Activated naive CD4-positive, alpha-beta T cell treated with anti-CD3 and anti-CD28 coated beads for 36 hours (primary cell): ENCODE measurements at places on chromosomes 5 and 9.

DNA sequence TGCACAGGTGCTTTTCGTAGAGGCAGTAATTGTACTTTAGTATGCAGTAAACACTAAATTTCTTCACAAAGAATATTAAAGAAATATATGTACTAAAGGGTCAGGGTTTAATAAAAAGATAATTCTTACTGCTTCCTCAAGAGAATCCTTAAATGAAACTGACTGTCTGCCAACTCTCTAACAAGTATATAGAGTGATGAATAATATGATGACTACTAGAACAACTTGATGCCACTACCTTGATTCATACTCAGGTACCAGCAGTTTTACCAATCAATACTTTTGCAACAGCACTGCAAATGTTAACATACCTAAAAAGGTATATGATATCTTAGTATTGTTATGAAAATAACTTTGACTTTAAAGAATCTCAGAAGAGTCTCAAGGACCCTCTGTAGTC lies 3.8 kb downstream of the YIPF5 start:
- no peak overlapping the region for H3K27ac ChIP-seq
- H3K4me1 ChIP-seq: peaks cover 38% of the 10 kb centered on the region
- H3K27me3 ChIP-seq: no peaks in the 10 kb centered on the region
- DNase-seq: no peak

- no peaks in the 10 kb centered on the region for H3K36me3 ChIP-seq
- no peak for DNase-seq
- no peaks in the 10 kb centered on the region for H3K27me3 ChIP-seq
- no peak overlapping the region for H3K4me3 ChIP-seq
- no peaks in the 10 kb centered on the region for H3K4me1 ChIP-seq
Observed at GRCh38 chr5:170143091-170143490, 37.4 kb downstream of the FOXI1 start.

DNA sequence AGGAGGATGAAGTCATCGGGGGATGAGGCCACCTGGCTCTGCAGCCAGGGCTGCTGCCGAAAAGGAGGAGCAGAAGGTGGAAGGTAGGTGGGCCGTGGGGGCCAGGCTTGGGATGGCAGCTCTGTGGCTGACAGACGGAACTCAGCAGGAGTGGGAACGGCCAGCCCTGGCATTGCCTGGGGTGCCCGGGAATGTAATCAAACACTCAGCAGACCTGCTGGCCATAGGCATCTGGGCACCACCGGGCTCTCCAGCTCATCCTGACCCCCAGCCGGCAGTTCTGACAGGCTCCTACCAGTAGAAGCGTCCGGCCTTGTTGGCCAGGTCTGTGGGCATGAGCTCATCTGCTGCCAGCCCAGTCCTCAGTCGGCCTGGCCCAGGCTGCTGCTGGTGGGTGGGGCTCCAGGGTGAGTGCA lies 4.3 kb upstream of the FAT2 start:
- H3K4me3 ChIP-seq: no peak overlapping the region
- no peaks in the 10 kb centered on the region for H3K4me1 ChIP-seq
- no peaks in the 10 kb centered on the region for H3K27me3 ChIP-seq
- no peak overlapping the region for H3K27ac ChIP-seq
- DNase-seq: no peak

- no peaks in the 10 kb centered on the region for H3K27me3 ChIP-seq
- H3K4me3 ChIP-seq: no peak overlapping the region
- H3K4me1 ChIP-seq: peaks cover 45% of the 10 kb centered on the region
- no peak for DNase-seq
- peaks cover 1% of the 10 kb centered on the region for H3K36me3 ChIP-seq
Observed at GRCh38 chr5:154237946-154238345, 47.4 kb downstream of the GALNT10 start.

DNA sequence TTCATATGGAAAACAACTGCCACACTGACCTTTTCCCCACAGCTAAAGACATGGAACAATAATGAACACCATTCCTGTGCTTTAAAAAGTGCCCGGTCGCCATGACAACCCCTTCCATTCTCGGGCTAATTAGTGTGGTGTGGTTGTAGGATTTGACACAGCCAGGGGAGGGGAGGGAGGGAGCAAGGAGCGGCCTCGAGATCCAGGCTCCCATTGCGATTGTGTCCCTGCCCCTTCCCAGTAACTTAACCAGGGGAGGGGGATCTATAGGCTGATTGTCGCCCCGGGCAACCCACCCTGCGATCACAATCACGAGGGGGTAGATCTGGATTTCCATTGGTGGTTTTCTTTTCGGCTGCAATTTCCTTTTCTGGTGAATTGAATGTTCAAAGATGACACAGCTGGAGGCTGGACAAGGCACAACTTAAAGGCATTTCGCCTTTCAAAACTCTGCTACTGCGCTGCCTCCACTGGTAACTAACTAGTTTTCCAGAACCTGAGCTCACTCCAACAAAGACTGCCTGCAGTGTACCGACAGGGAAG lies 96.7 kb upstream of the RETREG1 start:
- H3K27me3 ChIP-seq: peaks cover 14% of the 10 kb centered on the region
- H3K4me1 ChIP-seq: no peaks in the 10 kb centered on the region
- no peak overlapping the region for H3K27ac ChIP-seq

- peaks cover 28% of the 10 kb centered on the region for H3K27me3 ChIP-seq
- no peaks in the 10 kb centered on the region for H3K36me3 ChIP-seq
- no peak for DNase-seq
- no peak overlapping the region for H3K27ac ChIP-seq
- H3K4me3 ChIP-seq: no peak overlapping the region
Observed at GRCh38 chr5:139950436-139950835, 92.7 kb downstream of the NRG2 start.

GRCh38 chr9:72817413-72817812 lies 135.4 kb downstream of the ALDH1A1 start:
- no peak overlapping the region for H3K4me3 ChIP-seq
- no peak for DNase-seq
- peaks cover 9% of the 10 kb centered on the region for H3K27me3 ChIP-seq
- no peak overlapping the region for H3K27ac ChIP-seq

DNA sequence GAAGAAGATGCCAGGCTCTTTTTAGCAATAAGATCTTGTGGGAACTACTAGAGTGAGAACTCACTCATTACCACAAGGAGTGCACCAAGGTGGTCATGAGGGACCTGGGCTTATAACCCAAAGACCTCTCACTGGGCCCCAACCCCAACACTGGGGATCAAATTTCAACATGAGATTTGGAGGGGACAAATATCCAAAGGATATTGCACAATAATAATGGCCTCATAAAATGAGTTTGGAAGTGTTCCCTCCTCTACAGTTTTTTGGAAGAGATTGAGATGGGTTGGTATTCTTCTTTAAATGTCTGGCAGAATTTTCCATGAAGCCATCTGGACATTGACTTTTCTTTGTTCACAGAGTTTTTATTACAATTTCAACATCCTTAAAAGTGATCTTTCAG lies 38.0 kb upstream of the FAM120A start:
- no peak overlapping the region for H3K4me3 ChIP-seq
- H3K4me1 ChIP-seq: peaks cover 8% of the 10 kb centered on the region
- no peaks in the 10 kb centered on the region for H3K36me3 ChIP-seq
- DNase-seq: no peak

- peaks cover 3% of the 10 kb centered on the region for H3K4me1 ChIP-seq
- no peak overlapping the region for H3K27ac ChIP-seq
- H3K36me3 ChIP-seq: no peaks in the 10 kb centered on the region
- DNase-seq: no peak
Observed at GRCh38 chr9:96674906-96675538, 19.9 kb upstream of the PRXL2C start.

DNA sequence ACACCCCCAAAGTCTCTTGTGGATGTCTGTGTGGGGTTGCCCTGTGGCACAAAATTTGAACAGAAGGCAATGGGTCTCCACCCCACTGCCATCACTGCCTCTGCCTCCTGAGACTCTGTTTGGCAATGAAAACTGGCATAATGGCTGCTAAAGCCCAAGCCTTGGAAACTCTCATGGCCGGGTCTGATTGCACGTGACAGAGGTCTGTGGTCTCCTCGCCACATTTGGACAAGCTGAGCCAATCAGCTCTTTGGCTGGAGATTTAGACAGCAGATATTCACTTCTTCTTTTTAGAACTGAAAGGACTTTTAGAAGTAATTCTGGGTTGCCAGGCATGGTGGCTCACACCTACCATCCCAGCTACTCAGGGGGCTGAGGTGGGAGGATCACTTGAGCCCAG lies 5.5 kb downstream of the GGTA1 start:
- no peak for DNase-seq
- H3K27me3 ChIP-seq: peaks cover 37% of the 10 kb centered on the region
- no peaks in the 10 kb centered on the region for H3K36me3 ChIP-seq
- H3K4me3 ChIP-seq: no peak overlapping the region
- no peak overlapping the region for H3K27ac ChIP-seq

DNA sequence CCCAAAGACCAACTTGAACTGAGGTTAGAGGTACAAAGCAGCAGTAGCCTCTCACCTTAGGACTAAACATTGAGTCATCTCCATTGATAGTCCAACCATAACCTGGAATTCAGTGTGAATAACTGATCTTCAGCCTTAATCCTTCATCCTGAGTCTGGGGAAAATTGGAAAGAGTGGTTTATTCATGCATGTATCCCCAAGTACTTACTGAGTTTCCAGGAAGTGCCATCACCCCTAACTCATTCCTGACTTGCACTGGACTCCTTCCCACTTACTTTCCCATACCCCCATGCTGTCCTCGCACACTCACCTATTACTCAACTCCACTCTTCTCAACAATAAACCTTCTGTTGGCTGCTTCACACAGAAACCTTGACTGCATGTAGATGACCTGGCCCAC lies 161.4 kb upstream of the ZNF462 start:
- H3K27me3 ChIP-seq: no peaks in the 10 kb centered on the region
- DNase-seq: no peak
- H3K27ac ChIP-seq: no peak overlapping the region
- no peak overlapping the region for H3K4me3 ChIP-seq

DNA sequence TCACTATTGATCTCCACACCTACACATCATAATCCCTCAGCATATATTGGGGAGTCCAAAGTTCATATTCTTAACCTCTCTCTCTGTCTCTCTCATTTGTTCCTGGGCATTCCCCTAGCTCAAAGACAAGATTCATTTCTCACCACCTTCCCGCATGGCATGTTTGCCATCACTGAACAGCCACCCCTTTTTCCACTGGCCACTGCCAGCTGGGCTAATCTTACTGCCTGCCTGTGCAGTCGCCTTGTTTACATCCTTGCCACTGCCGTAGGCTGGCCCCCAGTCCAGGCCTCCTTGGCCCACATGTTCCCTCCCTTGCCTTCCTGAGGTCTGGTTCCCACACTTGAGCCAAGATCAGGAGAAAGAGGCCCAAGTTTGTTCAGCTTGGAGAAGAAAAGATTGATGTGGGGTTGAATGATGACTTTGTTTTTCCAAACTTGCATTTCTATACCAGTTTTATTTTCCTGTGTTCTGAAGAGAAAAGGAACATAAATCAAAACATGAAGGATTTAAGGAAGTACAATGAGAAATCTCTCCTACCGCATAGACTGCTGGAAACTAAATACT lies 80.2 kb downstream of the PLAC8L1 start:
- H3K27me3 ChIP-seq: peaks cover 10% of the 10 kb centered on the region
- H3K4me1 ChIP-seq: no peaks in the 10 kb centered on the region
- no peak for DNase-seq
- no peak overlapping the region for H3K4me3 ChIP-seq
- H3K36me3 ChIP-seq: no peaks in the 10 kb centered on the region
- no peak overlapping the region for H3K27ac ChIP-seq

DNA sequence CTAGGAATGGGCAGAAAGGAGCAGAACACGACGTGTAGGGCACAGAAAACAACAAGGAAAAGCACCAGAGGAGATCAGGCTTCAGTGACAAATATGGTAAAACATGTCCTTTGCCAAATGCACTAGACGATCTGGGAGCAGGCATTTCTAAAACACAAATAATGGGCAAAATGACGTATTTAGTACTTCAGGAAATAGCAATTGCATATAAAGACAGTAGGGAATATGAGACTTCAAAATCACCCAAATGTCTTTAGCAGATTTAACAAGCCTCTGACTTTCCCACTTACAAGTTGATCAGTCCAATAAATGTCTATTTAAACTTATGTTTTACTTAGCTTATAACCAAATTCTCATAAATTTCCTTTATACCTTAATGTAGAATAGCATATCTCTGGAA lies 969.6 kb upstream of the C9orf72 start:
- H3K27ac ChIP-seq: no peak overlapping the region
- no peaks in the 10 kb centered on the region for H3K4me1 ChIP-seq
- no peak for DNase-seq
- no peaks in the 10 kb centered on the region for H3K36me3 ChIP-seq
- no peak overlapping the region for H3K4me3 ChIP-seq

- no peaks in the 10 kb centered on the region for H3K36me3 ChIP-seq
- H3K27ac ChIP-seq: no peak overlapping the region
- no peak for DNase-seq
Observed at GRCh38 chr9:826500-827280, 14.8 kb upstream of the DMRT1 start.

GRCh38 chr9:70987986-70988385 lies 133.4 kb downstream of the TRPM3 start:
- H3K27me3 ChIP-seq: no peaks in the 10 kb centered on the region
- no peaks in the 10 kb centered on the region for H3K4me1 ChIP-seq
- no peaks in the 10 kb centered on the region for H3K36me3 ChIP-seq
- no peak overlapping the region for H3K4me3 ChIP-seq

DNA sequence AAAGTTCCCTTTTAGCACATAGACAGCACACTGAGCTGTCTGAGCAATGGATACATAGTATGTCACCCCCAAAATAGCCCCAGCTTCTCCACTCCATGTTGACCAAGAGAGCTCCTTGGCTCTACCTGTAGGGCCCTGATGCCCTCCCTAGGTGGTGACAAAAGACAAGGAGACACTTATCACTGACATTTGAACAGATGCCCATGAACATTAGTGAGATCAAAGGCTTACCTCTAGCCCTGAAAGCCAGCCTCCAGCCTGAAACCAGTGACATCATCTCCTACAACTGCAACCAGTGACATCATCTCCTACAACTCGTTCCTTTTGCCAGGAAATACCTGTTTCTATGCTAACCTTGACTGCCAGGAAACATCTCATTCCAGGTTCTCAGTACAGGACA lies 122.7 kb downstream of the FSTL4 start:
- peaks cover 9% of the 10 kb centered on the region for H3K4me1 ChIP-seq
- no peak overlapping the region for H3K27ac ChIP-seq
- H3K36me3 ChIP-seq: no peaks in the 10 kb centered on the region
- peak; percentile 74 for DNase-seq
- H3K4me3 ChIP-seq: no peak overlapping the region

- H3K4me1 ChIP-seq: peaks cover 31% of the 10 kb centered on the region
- H3K27ac ChIP-seq: peak overlapping the region; percentile 57
- H3K27me3 ChIP-seq: no peaks in the 10 kb centered on the region
- no peak for DNase-seq
Observed at GRCh38 chr9:125260561-125260960, 1.1 kb upstream of the GAPVD1 start.

- H3K4me3 ChIP-seq: no peak overlapping the region
- DNase-seq: peak; percentile 23
- H3K27ac ChIP-seq: no peak overlapping the region
- no peaks in the 10 kb centered on the region for H3K36me3 ChIP-seq
Observed at GRCh38 chr5:120655828-120656435, 191.8 kb downstream of the PRR16 start.

DNA sequence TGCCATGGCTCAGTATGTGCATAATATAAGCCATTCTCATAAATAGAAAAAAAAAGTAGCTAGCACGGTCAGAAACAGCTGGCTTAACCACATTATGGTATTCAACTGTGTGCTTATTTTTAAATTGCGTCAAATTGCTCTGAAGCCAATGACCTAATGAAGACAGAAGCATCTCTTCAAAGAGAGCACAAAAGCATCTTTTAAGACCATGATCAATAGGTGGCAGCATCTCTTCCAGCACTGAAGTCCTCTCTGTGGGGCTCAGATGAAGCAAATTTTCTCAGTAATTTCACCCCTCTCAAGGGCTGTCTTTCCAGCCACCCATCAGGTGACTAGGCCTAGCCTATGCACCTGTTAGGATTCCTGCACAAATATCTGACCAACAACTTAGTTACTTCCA lies 251.4 kb downstream of the GLIS3 start:
- no peaks in the 10 kb centered on the region for H3K4me1 ChIP-seq
- no peaks in the 10 kb centered on the region for H3K36me3 ChIP-seq
- DNase-seq: no peak
